ENCODE measurements at places on chromosomes 1 and 21.
A peak's percentile ranks its signal among the peaks of the same experiment; 100 is the strongest.

GRCh38 chr1:24516506-24516905 is 13.9 kb downstream of the RCAN3 start:
- no peak for DNase-seq

DNA sequence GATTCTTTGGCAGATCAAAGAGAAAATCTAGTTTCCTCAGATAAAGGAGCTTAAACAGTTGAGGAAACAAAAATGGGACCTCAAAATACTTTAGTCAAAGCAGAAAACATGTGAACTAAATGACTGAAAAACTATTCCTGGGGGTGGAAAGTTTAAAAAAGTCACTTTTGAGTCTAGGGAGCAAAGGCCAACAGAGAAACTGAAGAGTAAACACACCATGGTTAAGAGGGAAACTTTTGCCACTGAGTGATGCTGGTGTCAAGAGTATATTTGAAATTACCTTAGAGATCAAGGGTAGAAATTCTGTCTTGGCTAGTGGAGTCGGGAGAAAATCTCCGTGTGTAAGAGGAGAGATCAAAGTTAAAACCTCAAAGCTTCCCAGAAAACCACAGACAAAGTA is 501.2 kb upstream of the ADGRL4 start:
- DNase-seq, result no peak

GRCh38 chr1:229889031-229889517 is 178.0 kb upstream of the GALNT2 start:
- no peak for DNase-seq

DNA sequence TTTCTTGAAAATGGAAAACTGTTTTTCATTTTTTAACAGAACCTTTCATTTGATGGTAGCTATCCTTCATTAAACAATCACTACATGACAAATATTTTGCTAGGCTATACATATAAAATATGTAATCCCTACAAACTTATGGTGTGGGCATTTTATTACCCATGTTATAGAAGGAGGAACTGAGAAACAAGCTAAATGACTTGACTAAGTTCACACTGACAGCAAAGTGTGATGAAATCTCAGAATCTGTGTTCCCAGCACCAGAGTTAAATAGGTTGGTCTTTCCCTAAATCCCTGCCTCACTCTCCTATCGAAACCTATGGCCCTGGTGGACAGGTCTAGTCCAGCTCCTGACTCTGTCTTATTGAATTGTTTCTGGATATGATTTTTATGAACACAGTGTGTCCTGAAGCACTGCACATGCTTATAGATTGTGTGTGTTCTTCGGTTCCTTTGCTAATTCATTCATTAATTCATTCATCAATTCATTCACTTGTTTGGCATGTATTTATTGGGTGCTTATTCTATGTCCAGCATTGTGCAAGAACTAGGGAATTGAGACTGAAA is 301.0 kb downstream of the GRIK1 start:
- DNase-seq, result no peak

- DNase-seq, result no peak
Observed at GRCh38 chr1:112692681-112693080, 14.2 kb downstream of the RHOC start.

- DNase-seq, result no peak
Observed at GRCh38 chr1:155882235-155882634, 22.9 kb downstream of the SYT11 start.

- no peak for DNase-seq
Observed at GRCh38 chr1:87816646-87817045, 488.0 kb downstream of the LMO4 start.

DNA sequence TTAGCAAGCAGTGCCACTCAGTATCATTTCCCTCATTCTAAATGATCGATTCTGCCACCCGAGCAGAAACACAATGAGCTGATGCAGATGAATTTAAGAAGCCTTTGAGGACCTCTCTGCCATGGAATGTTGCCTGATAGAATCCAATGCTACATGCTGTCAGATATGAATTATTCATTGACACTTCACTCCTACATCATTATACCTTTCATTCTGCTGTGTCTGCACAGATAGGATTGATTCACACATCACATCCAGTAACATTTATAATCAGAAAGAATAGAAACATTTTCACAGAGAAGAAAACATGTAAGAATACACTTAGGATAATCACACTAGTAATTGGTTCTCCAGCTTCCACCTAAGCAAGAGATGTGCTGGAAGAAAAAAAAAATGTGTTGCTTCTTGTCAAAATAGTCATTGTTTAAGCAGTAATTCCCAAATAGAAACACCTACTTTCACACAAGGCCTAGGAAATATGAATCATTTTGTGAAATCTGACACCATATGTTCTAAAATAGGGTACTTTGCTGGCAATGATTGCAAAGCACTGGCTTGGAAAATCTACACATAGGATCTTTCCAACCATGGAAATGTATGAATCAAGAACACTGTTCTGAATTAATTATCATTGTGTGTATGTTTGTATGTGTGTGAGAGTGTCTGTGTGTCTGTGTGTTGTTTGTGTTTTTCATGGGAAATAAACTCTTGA is 110.1 kb downstream of the GRIK1 start:
- DNase-seq, result no peak

DNA sequence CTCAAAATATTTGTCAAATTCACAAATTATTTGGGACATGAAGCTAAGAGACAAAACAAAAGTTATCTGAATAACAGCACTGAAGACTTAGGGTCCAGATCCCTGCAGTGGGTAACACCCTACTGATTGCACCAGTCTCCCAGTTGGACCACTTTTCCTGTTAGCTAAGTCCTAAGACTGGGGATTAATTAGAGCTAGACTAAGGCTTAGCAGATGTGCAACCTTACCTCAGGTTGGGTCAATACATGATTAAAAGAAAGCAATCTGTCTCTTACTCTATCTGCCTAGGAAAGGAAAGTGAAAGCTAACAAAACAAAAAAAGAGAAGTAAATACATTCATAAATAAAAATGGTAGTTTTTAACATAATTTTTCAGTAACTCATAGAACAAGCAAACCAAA is 737.2 kb upstream of the CHRM3 start:
- no peak for DNase-seq

- DNase-seq, result no peak
Observed at GRCh38 chr1:71829346-71829745, 453.0 kb downstream of the NEGR1 start.

- no peak for DNase-seq
Observed at GRCh38 chr1:239250353-239251035, 135.9 kb upstream of the CHRM3 start.

GRCh38 chr1:230647321-230647720 is 5.0 kb downstream of the COG2 start:
- no peak for DNase-seq

DNA sequence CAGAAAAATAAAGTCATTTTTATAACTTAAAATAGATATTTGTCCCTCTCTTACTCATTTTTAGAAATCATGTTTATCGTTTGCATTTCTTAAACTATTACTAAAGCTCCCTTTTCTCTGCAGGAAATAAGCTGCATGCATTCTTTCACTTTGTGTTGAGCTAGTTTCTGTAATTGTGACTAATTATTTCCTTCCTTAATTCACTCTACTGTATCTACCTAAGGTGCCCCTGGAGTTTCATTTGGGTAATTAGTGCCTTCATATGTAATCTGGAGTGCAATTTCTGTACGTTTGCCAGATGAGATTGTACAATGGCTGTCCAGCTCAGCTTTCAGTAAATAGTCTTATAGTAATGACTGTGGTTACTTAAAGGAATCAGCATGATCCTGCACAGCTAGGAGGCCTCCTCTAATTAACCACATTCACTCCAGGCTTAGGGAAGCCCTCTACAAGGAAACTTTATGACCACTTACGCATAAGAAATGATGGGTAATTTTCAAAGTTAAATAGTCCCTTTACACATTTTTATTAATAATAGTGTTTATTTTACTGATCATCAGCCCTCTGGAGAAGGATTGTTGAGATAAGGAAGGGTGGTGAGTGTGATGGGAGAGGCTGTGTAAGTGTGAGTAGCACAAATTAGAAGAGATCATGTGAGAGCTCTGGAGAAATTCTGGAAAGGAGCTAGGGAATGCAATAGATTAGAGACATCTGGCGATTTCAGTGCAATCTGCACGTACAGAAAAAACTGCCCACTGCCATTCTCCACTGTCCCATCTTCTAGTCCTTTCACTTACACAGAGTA is 86.8 kb downstream of the LRRC8C start:
- DNase-seq, result no peak

DNA sequence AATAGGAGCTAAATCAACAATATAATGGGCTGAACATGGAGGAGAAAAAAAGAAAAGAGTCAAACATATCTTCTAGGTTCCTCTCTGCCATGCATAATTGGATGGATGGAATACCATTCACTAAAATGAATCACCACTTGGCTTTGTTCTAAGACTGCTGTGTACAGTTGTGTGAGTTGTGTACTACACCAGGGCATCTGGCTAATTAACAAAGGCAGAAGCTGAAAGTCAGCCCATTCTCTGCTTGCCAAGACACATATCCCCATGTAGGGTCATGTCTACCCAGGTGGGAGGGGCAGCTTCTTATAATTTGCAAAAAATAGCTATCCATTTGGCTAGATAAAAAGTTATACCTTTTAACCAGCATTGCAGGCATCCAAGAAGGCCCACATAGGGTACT is 21.0 kb downstream of the JUN start:
- no peak for DNase-seq

DNA sequence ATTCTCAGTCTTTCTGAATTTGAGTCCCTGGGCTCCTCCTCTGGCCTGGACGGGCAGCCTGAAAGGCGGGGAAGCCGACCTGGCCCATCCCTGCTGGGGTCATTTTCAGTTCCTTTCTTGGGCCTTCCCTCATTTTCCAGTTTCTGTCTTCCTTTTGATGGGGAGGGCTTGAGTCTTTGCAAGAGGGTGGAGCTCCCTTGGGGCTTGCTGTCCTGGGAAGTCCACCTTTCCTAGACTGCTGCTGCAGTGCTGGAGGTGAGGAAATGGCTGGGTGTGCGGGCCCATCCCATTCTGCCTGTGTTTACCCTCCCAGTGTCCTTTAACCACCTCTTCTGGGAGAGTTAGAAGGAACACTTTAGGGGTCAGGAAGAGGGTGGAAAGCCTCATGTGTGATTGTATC is 40.4 kb upstream of the SYNC start:
- DNase-seq, result no peak

DNA sequence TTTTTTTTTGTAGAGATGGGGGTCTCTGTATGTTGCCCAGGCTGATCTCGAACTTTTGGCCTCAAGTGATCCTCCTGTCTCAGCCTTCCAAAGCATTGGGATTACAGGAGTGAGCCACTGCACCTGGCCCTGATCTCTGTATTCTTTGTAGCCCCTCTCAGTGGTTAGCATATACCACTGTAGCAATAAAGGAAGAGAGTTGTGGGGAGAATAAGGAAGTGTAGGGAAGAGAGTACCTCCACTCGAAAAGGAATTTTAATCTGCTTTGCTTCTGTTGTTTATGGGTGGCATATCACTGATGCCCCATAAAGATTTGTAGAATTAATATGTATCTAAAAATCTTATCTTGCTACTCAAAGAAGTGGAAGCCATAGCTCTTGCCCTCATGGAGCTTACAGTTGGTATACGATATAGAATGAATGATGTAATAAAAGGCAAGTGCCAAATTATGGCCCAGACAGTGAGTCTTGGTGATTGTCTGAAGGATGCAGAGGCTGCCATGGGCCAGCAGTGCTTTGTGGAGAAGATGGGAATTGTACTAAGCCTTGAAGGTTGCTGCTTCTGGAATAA is 96.0 kb downstream of the CLIC6 start:
- DNase-seq, result no peak

DNA sequence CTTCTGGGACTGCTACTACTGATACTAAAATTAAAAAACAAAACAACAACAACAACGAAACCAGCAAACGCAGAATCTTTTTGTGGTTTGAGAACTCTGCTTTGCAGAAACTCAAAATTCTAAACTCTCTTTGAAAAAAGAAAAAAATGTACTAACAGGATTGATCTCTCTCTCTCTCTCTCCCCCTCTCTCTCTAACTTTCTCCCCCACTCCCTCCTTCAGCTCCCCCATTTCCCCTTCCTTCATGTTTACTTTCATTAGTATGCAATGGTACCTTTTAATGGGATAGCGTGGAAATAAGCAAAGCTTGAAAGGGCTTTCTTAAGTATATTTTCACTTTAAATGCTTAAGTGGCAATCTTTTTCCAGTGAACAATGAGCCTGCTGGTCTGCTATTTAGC is 562.6 kb upstream of the ADGRL2 start:
- DNase-seq, result no peak

GRCh38 chr1:14616632-14617396 is 18.3 kb downstream of the KAZN start:
- no peak for DNase-seq

DNA sequence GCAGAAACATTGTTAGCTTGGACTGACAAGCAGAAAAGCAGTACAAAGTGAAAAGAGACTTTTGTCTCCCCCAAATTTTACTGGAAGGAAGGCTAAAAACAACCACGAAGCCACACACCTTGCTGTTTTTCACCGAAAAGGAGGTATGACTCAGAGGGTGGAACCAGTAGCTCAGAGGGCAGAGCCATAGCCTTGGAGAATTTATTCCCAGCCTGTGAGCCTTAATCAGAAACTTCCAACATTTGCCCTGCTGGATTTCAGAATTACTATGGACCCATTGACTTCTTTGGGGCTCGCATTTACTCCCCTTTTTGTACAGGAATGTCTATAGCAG is 32.0 kb downstream of the RPS6KC1 start:
- no peak for DNase-seq

DNA sequence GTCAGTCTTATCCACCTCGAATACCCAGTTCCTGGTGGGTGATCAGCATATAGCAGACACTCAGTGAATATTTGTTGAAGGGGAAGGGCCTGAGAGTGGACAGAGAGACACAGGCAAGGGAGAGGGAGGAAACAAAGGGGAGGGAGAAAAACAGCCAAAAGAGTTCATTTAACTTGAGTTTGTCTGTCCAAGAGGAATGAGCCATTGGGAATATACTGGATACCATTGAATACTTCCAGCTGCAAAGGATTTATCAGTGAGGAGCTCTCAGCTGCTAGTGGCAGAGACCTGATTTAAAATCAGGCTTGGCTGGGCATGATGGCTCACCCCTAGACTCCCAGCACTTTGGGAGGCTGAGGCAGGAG is 11.5 kb upstream of the BGLAP start:
- no peak for DNase-seq

DNA sequence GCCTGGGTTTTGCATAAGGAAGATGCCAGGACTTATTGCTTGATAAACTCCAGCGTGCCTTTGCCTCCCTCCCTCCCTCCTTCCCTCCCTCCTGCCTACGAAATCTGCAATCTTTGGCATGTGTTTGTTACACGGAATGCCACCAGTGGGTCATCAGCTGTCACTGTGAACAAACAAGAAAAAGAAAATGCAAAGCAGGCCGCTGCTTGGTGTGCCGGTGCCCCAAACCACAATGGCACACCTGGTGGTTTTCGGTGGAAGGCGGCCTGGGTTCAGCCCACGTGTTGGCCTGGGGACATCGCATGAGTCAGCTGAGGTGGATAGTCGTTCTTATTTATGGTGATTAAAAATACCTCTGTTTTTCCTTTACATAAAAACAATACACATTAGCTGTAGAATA is 16.3 kb upstream of the IFNLR1 start:
- DNase-seq, result peak; percentile 27

DNA sequence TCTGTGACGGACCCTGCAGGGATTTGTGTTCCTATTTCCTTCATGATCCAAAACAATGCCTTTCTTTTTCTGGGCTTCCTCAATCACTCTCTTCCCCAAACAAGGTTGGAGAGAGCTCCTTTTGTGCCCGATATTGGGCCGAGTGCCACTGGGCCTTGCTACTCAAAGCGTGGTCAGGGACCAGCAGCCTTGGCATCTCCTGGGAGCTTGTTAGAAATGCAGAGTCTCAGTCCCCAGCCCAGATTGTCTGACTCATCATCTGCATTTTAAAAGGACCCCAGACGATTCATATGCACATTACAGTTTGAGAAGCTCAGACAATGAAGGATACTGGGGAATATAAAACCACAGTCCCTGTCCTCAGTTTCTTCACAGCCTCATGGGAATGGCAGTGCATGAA is 19.9 kb downstream of the ADORA1 start:
- DNase-seq, result no peak
